ENCODE measurements at places on chromosomes 7 and 10.
A peak's percentile ranks its signal among the peaks of the same experiment; 100 is the strongest.

GRCh38 chr7:21412410-21412851, 15.5 kb upstream of the SP4 start:
- DNase-seq, result no peak

DNA sequence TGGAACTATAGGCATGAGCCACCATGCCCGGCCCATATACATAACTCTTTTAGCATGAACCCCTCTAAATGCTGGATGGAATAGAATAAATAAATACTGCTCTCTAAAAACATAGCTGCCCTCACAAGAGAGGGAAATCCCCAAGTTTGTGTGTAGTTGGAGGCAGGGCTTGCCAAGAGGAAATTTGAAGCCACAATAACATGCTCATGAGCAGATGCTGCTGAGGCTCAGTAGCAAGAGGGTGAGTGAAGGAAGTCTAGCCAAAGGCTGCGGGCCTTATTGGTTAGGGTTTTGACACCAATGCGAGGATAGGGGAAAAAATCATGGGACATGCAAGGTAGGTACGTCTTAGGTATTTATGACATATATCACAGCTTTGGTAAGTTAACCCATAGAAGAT, 17.3 kb downstream of the TPK1 start:
- DNase-seq, result no peak

GRCh38 chr7:80529362-80529761, 17.5 kb upstream of the GNAT3 start:
- DNase-seq, result no peak

DNA sequence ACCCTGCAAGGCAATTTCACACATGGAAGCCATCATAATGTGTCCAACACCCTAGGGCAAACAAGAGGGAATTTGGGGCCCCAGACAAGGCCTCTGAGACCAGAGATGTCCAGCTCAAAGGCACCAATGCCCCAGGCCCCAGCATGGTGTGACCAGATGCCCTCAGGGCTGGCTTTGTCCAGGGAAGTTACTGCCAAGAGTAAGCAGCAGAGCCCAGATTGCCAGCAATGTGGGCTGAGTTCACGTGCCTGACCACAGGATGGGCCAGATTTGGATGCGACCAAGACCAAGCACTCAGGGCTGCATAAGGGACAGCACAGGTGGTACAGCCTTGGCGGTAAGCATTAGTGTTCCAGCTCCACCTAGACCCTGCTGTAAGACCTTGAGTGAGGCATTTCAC, 12.7 kb downstream of the MYOF start:
- no peak for DNase-seq

- DNase-seq, result no peak
Measured at GRCh38 chr7:44434201-44434600, 56.3 kb downstream of the NUDCD3 start.

GRCh38 chr10:14749070-14749809, 25.5 kb downstream of the FAM107B start:
- no peak for DNase-seq

- DNase-seq, result no peak
Measured at GRCh38 chr10:37763132-37763531, 94.3 kb downstream of the ZNF248 start.

DNA sequence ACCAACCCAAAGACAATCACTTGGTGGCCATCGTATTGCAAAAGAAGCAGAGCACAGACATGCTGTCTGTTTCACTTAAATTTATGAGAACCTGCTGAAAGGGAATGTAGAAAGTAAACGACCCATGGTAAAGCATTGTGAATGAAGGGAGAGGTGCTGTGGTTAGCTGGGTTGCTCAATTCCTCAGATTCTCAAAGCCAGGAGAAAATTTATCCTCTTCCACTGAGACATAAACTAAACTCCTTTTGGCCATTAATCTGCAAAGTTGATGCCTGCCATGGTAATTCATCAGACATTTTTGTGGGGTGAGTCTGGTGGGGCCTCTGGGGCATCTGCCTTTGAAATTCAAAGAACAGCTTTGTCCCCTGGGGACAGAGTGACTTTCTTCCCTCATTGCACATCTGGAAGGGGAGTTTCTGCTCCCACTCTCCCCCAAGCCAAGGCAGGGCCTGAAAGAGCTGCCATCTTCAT, 951.0 kb downstream of the LRMDA start:
- peak; percentile 98 for DNase-seq

DNA sequence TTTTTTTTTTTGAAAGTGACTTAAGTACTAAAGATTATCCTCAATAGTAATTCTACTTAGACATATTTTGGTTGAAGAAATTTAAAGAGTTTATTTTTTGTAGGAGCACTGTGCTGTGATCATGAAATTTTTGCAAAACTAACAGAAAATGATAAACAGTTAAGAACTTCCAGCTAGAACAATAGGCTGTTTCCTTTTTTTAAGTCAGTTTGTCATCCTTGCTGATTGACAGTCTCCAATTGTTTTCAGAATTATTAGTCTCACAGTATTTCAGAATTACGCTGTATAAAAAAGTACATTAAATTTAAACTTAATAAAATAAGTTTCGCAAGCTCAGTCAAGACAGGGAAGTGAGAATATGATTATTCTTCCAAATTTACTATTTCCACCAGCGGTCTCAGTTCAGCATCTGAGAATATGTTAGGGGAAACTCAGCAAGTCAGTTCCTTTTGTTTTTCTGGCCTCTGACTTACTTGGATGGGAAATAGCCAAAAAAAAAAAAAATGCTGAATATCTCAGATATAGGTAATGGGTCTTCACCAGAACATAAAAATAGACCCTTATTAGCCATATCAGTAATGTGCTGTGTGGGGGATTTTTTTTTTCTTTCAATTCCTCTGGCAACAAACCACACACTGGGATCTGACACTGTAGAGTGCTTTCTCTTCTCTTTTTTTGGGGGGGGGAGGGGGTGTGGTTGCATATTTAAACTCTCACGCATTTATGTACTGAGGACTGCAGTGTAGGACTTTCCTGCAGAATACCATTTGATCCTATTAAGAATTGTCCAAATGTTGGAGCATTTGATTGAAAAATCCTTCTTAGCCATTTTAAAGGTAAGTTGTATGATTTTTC, at the start of gene CD36:
Gene CD36, plus strand, starts transcription at position 732 of the 855 bp plus-strand sequence. CDS start 8,099 bp downstream, outside the sequence.
- DNase-seq, result no peak

Data from fibroblast of skin of right quadriceps (primary cell).